Activated naive CD8-positive, alpha-beta T cell treated with anti-CD3 and anti-CD28 coated beads, Interleukin-2, amount 10 ng/mL, durations not matched to agents 7 days and 5 days (primary cell): ENCODE measurements at places on chromosomes 3 and 15. TPM values are rescaled to one million over a fixed set of nuclear protein-coding genes. Genes with fewer than 3 reads are reported as not detected.

The RETNLB gene
- total RNA-seq = not detected

The DMXL2 gene
- total RNA-seq = 8.7 TPM

The TADA3 gene
- total RNA-seq = 73.3 TPM

The GPR87 gene
- total RNA-seq = not detected

The TLR9 gene
- total RNA-seq = 1.6 TPM

The HACL1 gene
- total RNA-seq = 24.9 TPM

The SCN5A gene
- 0.28 TPM for total RNA-seq

The NUP210 gene
- 170 TPM for total RNA-seq

The SYNM gene
- total RNA-seq = 4.5 TPM

The CLSTN2 gene
- not detected for total RNA-seq

The MAP6D1 gene
- total RNA-seq = 2.7 TPM

The KNL1 gene
- total RNA-seq = 43.8 TPM

The DNAH12 gene
- total RNA-seq = 0.20 TPM
